Stimulated activated CD8-positive, alpha-beta memory T cell treated with anti-CD3 and anti-CD28 coated beads, Interleukin-7, amount 100 ng/mL, for 4 hours (primary cell): ENCODE measurements at places on chromosomes 3 and 15.

GRCh38 chr3:141403576-141403975 is 35.3 kb downstream of the ZBTB38 start:
- no peak for DNase-seq

GRCh38 chr15:70127288-70127746 is 29.6 kb upstream of the TLE3 start:
- DNase-seq = no peak

GRCh38 chr3:145898487-145898886 is 262.5 kb downstream of the PLOD2 start:
- DNase-seq = no peak

DNA sequence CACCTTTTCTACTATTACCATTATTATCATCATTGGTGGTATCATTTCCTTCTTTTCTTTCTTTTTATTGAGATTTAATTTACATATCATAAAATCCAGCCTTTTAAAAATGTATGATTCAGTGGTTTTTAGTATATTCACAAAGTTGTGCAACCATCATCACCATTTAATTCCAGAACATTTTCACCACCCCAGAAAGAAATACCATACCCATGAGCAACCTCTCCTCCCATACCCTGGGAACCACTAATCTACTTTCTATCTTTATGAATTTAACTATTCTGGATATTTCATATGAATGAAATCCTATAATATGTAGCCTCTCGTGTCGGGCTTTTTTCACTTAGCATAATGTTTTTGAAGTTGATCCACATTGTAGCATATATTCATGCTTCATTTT is 29.1 kb downstream of the AAGAB start:
- DNase-seq = no peak

- DNase-seq = no peak
These were observed 16.3 kb downstream of the XXYLT1 start for GRCh38 chr3:195254454-195255175.

DNA sequence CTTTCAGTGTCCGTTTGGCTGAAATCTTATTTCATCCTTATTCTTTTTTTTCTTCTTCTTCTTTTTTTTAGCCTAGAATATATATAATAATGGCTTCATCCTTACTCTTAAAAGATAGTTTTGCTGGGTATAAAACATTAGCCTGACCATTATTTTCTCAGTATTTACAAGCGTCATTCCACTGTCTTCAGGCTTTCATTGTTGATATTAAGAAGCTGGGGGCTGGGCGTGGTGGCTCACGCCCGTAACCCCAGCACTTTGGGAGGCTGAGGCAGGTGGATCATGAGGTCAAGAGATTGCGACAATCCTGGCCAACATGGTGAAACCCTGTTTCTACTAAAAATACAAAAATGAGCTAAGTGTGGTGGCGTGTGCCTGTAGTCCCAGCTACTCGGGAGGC is 10.6 kb downstream of the ZNF710 start:
- DNase-seq = no peak

DNA sequence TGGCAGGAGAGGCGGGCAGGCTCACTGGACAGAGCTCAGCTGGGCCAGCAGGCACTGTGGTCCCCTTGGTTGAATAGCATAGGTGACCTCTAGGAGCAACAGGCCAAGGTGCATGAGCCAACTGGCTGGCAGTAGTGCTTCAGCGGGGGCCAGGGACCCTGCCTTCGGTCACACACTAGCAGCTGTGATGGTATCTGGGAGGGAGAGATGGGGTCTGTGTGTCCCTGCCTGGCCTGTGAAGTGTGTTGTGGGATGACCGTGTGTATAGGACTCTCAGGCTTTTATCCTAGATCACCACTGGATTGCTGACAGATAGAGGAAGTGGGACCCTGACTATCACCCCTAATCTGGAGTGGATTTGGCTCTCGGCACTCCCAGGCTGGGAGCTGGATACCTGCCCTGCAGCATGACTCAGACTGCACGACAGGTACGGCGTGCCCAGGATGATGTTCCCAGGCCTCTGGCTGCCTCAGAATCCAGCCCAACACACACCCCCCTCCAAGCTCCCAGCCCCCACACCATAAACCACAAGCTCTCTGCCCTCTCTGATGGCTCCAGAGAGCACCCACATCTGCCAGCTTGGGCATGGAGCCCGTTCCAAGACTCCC is 7.8 kb downstream of the RPS17 start:
- DNase-seq = no peak
